ENCODE measurements at places on chromosomes 6 and 20.

DNA sequence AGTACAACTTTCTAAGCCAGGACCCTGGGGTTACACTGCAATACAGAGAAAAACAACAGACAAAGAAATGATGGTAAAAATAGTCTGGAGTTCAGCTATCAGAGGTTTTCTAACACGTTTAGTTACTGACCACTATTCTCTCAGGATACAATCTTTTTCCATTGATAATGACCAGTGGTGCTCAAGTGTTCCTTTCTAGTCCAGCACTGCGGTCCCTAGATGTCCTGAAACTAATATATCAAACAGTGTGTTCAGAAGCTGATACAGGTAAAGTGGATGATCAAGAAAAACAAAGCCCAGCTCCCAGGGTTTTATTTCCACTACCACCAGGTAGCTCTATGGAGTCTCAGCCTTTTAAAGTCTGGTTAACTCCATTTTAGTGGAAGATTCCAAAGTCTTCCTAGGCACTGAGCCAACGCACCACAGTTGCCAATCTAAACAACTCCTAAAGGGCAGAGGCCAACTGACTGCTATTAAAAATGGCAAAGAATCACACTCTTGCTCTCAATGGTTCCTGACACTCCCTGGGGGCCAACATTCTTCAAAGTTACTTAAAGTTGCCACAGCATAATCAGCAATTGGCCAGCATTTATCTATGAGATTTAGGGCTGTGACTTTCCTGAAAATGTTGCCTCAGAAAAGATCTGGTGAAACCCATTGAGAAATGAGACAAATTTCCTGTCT, 38.2 kb downstream of the DZANK1 start:
- DNase-seq: no peak
- H3K36me3 ChIP-seq: no peaks in the 10 kb centered on the region
- no peaks in the 10 kb centered on the region for H3K4me1 ChIP-seq
- H3K27ac ChIP-seq: no peak overlapping the region
- no peaks in the 10 kb centered on the region for H3K27me3 ChIP-seq

- H3K27me3 ChIP-seq: no peaks in the 10 kb centered on the region
- H3K4me1 ChIP-seq: no peaks in the 10 kb centered on the region
- H3K4me3 ChIP-seq: no peak overlapping the region
- H3K27ac ChIP-seq: no peak overlapping the region
- no peaks in the 10 kb centered on the region for H3K36me3 ChIP-seq
- no peak for DNase-seq
Observed at GRCh38 chr6:49528571-49528970, 21.9 kb upstream of the C6orf141 start.

DNA sequence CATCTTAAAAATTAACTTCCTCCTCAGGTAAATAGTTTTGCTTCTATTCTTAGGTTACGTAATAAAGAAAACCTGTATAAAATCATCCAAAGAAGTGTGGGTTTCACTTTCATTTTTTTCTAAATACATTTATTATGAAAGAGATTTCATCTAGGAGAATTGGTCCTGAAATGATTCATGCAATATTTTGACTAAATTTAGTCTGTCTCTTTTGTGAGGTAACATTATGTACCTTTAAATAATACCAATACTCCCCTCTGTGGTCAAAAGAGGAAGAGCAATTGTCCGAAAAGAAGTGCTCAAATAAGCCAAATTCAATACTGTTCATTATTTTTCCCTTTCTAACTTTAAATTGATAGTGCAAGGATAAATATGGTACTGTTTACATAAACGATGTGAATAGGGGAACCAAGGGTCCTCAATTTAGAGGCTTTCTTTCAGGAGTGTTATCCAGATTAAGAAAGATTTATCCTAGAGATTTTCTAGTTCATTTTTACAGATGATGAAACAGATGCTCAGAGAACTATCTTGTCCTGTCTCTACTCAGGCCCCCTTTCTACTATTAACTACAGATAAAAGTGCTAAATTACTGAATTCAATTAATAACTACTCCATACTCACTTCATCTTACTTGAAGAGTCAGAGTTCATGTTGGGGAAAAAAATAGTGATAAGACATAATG, 26.2 kb downstream of the CYP39A1 start:
- DNase-seq: no peak
- H3K27me3 ChIP-seq: no peaks in the 10 kb centered on the region
- H3K27ac ChIP-seq: no peak overlapping the region
- no peaks in the 10 kb centered on the region for H3K36me3 ChIP-seq

- H3K27me3 ChIP-seq: no peaks in the 10 kb centered on the region
- no peak overlapping the region for H3K4me3 ChIP-seq
- no peaks in the 10 kb centered on the region for H3K36me3 ChIP-seq
- H3K27ac ChIP-seq: peak overlapping the region; percentile 47
Observed at GRCh38 chr6:36052097-36052496, 24.5 kb downstream of the MAPK14 start.

- DNase-seq: no peak
- H3K4me1 ChIP-seq: no peaks in the 10 kb centered on the region
- H3K27me3 ChIP-seq: no peaks in the 10 kb centered on the region
- no peaks in the 10 kb centered on the region for H3K36me3 ChIP-seq
- H3K27ac ChIP-seq: peak overlapping the region; percentile 68
Observed at GRCh38 chr6:156600678-156601077, 176.5 kb upstream of the ARID1B start.
